Stimulated activated CD4-positive, alpha-beta T cell treated with anti-CD3 and anti-CD28 coated beads, Interleukin-12 subunit alpha, Interleukin-12 subunit beta, amount 100 ng/mL, for 48 hours (primary cell): ENCODE measurements at places on chromosomes 12 and 14.

DNA sequence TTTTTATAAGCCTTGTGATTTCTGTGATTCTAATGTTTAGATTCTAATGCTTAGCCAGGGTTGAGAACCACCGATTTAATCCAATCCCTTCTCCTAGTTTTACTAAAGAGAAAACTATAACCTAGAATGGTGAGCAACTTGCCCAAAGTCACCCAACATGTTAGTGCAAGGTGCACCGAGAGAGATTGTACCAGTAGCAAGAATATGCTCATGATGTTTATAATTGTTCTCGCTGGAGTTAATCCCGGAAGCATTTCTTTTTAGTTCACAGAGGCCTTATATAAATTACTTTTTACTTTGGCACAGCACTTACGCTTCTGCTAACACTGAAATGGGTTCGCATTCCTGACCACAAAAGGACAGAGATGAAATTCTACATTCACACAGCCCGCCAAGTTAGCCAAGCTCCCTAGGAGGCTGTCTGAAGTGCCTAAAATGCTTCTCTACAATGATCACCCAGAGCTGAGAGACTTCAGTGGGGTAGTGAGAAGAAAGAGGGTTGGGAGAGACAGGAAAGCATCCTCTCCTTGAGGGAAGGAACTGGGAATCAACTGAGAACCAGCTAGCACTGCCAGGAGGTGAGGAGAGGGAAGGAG lies 579 bp upstream of the BLOC1S1 start:
- no peak for DNase-seq

GRCh38 chr12:47098099-47098498 lies 18.3 kb upstream of the AMIGO2 start:
- no peak for DNase-seq

GRCh38 chr12:68821357-68822188 lies 13.6 kb downstream of the MDM2 start:
- no peak for DNase-seq

DNA sequence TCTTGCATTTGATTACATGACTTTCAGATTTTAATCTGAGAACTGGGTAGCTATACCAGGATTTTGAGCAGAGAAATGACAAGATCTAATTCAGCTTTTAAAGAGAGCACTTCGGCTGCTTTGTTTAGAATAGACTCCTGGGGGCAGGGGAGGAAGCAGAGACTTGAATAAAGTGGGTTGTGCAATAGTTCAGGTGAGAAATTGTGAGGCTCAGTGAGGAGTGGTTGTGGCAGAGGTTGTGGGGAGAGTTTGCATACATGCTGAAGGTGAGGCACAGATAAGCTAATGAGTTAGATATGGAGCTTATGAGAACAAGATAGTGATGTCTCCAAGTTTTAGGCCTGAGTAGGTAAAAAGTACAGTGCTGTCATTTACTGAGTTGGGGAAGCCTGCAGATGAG lies 281.4 kb downstream of the FLRT2 start:
- no peak for DNase-seq

DNA sequence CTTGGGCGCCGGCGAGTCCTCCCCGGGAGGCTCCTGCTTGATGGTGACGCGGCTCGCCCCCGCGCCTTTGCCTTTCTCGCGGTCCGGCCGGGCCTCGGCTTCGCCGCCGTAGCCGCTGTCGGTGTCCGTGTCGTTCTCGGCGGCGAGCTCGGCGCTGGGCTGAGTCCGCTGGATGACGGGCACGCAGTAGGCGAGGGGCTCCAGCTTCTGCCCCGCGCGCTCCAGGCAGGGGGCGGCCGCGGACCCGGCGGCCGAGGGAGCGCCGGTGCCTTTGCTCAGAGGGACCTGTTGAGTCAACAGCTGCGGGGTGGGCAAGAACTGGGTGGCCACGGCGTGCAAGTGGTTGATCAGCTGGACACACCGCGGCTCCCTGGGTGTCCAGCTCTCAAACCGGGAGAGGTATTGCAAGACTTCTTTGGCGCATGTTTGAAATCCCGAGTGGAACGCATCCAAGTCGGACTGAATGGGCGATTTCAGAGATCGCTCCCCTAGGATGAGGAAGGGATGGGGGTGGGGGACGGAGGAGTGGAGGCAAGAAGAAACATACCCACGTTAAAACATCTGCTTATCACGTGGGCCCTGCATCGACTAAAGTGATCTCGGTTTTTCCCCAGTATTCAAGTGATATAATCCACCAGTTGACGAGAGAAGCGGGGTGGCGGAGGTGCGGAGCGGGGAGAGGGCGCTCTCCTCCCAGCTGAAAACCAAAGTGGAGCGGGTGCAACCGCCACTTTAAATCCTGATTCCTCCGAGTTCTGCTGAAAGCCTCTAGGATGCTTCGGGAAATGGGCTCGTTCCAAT lies 2.0 kb downstream of the BHLHE41 start:
- DNase-seq, result no peak
